Naive thymus-derived CD4-positive, alpha-beta T cell (primary cell): ENCODE measurements at places on chromosomes 7 and 10. TPM values are rescaled to one million over a fixed set of nuclear protein-coding genes. Genes with fewer than 3 reads are reported as not detected.

MMP21 gene
- 0.40 TPM for total RNA-seq

HKDC1 gene
- 4.8 TPM for total RNA-seq

UPK3BL1 gene
- 18.9 and 25.9 TPM in 2 replicates for total RNA-seq

CLRN3 gene
- not detected in 2 replicates for total RNA-seq

SNX10 gene
- total RNA-seq, result 34.3 and 37.0 TPM in 2 replicates

ZWINT gene
- 3.2 TPM for total RNA-seq

BTAF1 gene
- total RNA-seq, result 84.8 TPM

ZNF862 gene
- 112 TPM for total RNA-seq

GPR15LG gene
- total RNA-seq, result not detected

RNLS gene
- 2.6 TPM for total RNA-seq

ZNF680 gene
- 18.5 TPM for total RNA-seq

MINPP1 gene
- total RNA-seq, result 9.5 TPM

LRRN3 gene
- total RNA-seq, result 288 TPM

SEMA3E gene
- total RNA-seq, result not detected

EVX1 gene
- total RNA-seq, result not detected

ZCCHC24 gene
- total RNA-seq, result 0.76 TPM

EBLN1 gene
- not detected for total RNA-seq

VAX1 gene
- not detected for total RNA-seq

ASAH2 gene
- 5.4 TPM for total RNA-seq

TMEM176A gene
- total RNA-seq, result not detected in 2 replicates

NRG3 gene
- not detected for total RNA-seq

BICC1 gene
- not detected for total RNA-seq

HEPACAM2 gene
- 0.32 TPM for total RNA-seq

INSYN2A gene
- not detected for total RNA-seq

SLC18A3 gene
- not detected for total RNA-seq

HYAL4 gene
- total RNA-seq, result not detected

PRTFDC1 gene
- 0.89 TPM for total RNA-seq

MACROH2A2 gene
- total RNA-seq, result 4.2 TPM

SPDYE5 gene
- total RNA-seq, result 0.30 TPM

TMEM243 gene
- 153 TPM for total RNA-seq

ZNF25 gene
- 13.9 TPM for total RNA-seq
